CD4-positive, alpha-beta T cell treated with Interleukin-2 at 100 ng/mL for 4 hours (primary cell): ENCODE measurements at places on chromosomes 7 and 10.

DNA sequence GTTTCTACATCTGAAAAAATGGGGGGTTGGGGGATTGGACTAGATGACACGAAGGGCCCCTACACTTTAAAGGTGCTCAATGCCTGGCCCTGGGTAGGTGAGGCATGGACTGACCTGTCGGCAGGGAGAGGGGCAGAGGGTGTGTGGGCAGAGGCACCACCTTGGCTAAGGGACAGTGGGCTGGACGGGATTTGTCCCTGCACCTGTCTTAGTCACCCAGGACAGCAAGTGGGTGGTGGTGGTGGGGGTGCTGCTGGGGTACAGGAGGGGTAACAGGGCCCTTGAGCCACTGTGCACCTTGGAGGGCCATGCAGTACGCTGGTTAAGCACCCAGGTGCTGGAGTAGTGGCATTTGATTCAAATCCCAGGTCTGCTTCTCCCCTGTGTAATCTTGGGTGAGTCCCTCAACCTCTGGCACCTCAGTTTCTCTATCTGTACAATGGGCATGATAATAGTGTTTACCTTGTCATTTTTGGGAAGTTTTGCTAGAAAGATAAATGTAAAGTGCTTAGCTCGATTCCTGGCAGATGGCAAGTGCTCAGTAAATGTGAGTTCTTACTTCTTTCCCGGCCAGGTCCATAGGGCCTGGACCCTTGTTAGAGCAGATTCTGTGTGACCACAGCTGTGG, 18.1 kb upstream of the SFRP5 start:
- no peak for DNase-seq

DNA sequence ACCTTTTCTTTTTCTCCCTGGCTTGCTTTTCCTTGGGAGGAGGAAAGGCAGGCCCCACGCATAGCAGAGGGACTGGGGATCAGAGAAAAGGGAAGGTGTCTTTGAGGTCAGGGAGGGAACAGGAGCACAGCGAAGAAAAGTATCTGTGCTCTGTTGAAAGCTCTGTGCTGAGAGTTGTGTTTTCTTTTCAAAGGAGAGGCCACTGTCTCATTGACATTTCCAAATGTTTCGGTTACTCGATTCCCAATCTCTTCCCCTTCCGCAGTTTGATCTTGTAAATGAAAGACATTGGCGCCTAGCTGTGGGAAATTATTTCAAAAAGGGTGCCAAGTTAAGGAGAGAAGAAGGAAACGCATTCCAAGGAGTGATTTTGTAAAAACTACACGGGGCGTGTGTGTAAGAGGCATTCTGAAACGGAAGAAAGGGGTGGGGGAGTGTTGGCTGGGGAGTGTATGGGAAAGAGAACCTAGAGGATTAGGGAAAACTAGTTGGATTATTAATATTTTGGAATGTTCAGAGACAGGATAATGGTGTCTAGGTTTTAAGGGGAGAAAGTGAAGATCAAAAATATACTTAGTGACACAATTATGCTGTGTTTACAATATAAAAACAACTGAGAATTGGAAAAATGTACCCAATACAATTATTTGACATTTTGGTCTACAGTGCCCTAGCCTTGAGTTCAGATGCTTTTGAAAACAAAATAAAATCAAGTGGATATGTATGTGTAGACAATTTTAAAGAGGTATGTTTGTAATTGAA, 708 bp downstream of the KLHDC10 start:
- no peak for DNase-seq

- peak; percentile 59 for DNase-seq
Observed at GRCh38 chr10:128062881-128063563, 63.2 kb downstream of the MKI67 start.

GRCh38 chr7:138492423-138492822, 32.4 kb downstream of the TRIM24 start:
- DNase-seq = no peak

DNA sequence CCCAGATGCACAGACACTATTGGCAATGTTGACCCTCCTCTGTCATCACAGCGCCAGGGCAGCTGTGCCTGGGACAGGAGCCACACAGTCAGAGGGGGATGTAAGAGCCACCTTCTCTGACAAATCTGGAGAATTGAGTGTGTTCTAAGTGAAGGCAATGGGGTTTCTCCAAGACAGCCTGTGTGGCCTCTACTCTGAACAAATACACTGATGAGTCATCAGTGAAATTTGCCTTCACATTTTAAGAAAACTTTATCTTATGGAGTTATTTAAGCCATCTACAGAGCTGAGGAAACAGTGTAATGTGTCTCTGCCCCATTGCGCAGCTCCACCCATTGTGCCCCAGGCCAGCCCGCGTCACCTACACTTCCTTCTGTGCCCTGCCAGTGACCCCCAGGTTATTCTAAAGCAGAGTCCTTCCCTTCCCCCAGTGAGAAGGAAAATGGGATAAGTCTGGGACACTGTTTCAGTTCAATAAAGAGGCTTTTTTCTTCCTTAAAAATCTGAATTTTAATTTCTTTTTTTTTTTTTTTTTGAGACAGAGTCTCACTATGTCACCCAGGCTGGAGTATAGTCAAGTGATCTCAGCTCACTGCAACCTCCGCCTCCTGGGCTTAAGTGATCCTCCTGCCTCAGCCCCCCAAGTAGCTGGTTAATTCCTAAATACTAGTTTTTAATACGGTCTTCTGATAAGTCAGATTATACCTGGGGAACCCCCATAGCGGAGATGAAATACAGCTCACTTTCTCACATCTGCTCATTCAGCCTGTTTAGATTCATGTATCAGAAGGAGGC, 21.8 kb downstream of the AKR1E2 start:
- DNase-seq = no peak

DNA sequence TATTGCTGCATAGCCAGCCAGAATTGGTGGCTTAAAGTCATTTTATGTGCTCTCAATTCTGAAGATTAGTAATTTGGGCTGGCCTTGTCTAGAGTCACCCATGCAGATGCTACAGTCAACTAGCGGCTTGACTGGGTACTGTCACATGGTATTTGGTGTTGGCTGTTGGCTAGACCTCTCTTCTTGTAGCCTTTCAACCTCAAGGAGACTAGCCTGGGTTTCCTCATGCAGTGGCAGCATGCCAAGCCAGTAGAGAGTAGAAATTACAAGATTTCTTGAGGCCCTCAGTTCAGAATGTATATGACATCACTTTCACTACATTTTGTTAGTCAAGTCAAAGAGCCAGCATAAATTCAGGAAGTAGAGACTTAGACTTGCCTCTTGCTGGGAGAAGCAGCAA, 3.7 kb upstream of the ZNF800 start:
- DNase-seq = no peak

- DNase-seq = peak; percentile 47
Observed at GRCh38 chr7:44461387-44461786, 29.1 kb downstream of the NUDCD3 start.

- DNase-seq = no peak
Observed at GRCh38 chr10:106136175-106136574, 1028.3 kb downstream of the SORCS1 start.

GRCh38 chr7:149284343-149284742, 22.3 kb downstream of the ZNF783 start:
- peak; percentile 49 for DNase-seq

- peak; percentile 83 for DNase-seq
Observed at GRCh38 chr10:6498771-6499170, 81.3 kb downstream of the PRKCQ start.

DNA sequence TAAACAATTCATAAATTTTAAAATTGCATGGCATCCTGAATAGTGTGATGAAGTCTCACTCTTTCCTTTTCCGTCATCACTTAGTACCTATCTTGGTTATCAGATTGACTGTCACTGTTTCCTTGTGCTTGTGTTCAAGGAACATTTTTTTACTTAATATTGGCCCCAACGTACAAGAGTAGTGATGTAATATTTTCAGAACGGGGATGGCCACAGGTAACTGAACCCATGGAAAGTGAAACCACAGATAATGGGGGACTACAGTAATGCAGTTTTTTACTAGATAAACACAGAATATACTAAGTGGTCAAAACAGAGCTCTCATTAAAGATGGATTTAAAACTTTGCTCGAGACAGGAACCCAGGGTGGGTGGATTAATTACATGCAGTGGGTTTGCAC, 85.4 kb downstream of the MACC1 start:
- DNase-seq = no peak

DNA sequence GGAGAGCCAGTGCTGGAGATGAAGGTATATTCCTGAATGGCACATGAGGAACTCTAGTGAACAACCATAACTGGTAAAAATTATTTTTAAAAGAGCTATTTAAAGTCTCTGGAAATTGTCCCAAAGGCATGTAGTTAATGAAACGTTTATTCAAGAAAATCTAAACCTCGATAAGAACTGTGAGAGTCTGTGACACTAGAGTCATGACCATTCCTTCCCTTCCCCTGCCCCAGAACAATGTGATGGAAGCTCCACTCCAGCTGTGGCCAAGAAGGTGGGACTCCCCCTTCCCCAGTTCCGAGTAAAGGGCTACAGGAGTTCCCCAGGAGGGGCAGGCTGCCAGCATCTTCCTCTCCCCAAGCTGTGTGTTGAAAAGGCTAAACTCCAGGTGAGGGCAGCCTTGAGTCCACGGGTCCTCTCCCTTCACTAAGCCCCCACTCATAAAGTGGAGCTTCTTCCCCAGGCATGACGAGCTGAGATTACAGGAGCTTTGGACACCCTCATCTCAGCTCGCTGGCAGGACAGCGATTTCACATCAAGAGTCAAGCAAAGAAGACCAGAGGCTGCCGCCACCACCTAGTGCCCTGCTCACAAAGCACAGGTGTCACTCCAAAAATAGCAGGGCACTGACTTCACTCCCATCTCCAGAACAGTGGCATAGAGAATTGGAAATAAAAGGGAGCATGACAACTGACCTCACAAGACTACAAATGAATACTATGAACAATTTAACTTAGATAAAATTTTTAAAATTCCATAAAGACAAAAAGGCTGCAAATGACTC, 68.5 kb downstream of the NHLRC2 start:
- DNase-seq = no peak

GRCh38 chr10:128211953-128212727, 85.9 kb upstream of the MKI67 start:
- DNase-seq = peak; percentile 83
